ENCODE measurements at places on chromosomes 5 and 9. TPM values are rescaled to one million over a fixed set of nuclear protein-coding genes. Genes with fewer than 3 reads are reported as not detected.

DNA sequence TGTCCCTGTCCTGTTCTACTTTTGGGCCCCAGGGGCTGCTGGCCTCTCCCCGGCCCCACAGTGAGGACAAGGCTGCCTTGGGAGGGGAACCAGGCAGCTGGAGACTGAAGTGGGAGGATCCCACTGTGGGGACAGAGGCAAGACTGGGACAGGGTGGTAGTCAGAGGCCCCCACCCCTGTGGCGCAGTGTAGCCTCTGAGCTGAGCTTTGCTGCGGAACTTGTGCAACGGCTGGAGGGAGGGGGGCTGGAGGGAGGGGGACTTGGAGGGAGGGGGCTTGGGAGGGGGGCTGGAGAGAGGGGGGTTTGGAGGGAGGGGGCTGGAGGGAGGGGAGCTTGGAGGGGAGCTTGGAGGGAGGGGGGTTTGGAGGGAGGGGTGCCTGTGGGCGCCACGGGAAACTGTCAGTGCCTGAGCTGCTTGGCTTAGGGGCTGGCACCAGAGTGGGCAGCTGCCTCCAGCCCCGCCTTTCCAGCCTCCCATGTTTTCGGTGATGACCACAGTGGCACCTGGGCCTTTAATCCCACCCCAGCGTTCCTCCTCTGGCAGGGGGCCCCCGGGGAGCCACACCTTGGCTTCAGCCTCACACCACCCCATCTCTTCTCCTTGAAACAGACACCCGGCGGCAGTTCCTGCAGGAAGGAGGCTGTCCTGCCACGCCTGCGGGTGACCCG lies 2.3 kb upstream of the FUT7 start:
- no peaks in the 10 kb centered on the region for H3K27me3 ChIP-seq
- peaks cover 36% of the 10 kb centered on the region for H3K4me1 ChIP-seq
- peak overlapping the region; percentile 67 for H3K4me3 ChIP-seq
- no peak for DNase-seq

GRCh38 chr5:146797658-146798057 lies 80.9 kb downstream of the PPP2R2B start:
- no peaks in the 10 kb centered on the region for H3K36me3 ChIP-seq
- H3K27ac ChIP-seq = no peak overlapping the region
- H3K4me1 ChIP-seq = peaks cover 8% of the 10 kb centered on the region
- H3K27me3 ChIP-seq = peaks cover 2% of the 10 kb centered on the region
- H3K4me3 ChIP-seq = no peak overlapping the region
- no peak for DNase-seq

- no peak for DNase-seq
- H3K36me3 ChIP-seq = no peaks in the 10 kb centered on the region
- H3K27ac ChIP-seq = no peak overlapping the region
- H3K4me1 ChIP-seq = no peaks in the 10 kb centered on the region
These were observed 463.7 kb upstream of the TLE4 start for GRCh38 chr9:79107911-79108676.

DNA sequence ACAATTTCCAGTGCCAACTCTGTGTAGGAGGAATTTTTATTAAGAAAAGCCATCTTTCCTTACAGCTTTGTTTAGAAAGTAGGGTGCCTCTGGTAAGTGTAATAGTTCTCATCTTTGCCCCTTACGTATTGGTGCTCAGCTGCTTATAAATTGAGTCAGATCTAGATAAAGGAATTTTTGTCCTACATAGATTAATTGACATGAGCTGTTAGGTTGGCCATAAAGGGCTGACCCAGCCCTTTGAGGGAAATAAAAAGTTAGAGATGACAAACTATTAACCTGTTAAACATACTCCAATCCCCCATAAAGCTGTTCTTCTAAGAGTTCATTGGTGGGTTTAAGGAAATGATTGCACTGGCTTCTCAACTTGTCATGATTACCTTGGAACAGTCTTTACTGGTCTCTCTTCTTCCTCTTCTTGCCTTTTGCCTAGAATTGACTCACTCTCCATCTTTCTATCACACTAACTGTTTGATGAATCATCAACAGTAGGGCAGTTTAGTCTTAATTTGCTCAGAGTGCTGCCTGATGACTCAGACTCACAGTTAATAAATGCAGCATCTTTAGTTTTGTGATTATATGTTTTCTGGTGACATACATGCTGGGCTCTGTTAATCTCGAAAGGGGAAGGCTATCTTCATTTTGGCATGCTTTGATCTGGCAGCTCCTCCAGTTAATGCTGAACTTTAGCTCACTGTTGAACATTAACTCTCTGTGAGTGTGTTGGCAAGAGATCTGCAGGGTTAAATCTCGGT lies 51.7 kb downstream of the ARHGAP26 start:
- H3K27ac ChIP-seq = peak overlapping the region; percentile 16
- no peaks in the 10 kb centered on the region for H3K27me3 ChIP-seq
- H3K4me1 ChIP-seq = peaks cover 79% of the 10 kb centered on the region
- H3K36me3 ChIP-seq = peaks cover 6% of the 10 kb centered on the region
- no peak for DNase-seq

GRCh38 chr9:27280860-27281259 lies 16.1 kb downstream of the EQTN start:
- H3K27ac ChIP-seq = no peak overlapping the region
- DNase-seq = no peak
- no peak overlapping the region for H3K4me3 ChIP-seq
- peaks cover 6% of the 10 kb centered on the region for H3K27me3 ChIP-seq
- H3K4me1 ChIP-seq = peaks cover 10% of the 10 kb centered on the region

DNA sequence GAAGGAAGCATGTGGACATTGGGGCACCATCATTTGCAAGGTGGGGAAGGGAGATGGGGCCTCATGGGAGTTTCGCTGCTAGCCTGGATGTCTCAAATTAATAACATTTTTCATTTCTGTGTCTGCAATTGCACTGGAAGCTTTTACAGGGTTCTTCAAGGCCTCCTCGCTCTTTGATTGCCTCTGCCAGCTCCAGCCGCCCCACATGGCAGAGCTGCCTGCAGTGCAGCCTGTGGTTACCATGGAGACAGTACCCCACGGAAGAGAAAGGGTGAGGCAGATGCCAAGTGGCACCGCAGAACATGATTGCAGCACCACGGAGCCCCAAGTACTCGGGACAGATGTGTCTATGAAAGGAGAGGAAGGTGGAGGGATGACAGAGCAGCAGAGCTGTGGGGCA lies 25.4 kb downstream of the CTNND2 start:
- no peak for DNase-seq
- no peaks in the 10 kb centered on the region for H3K4me1 ChIP-seq
- no peaks in the 10 kb centered on the region for H3K27me3 ChIP-seq
- no peak overlapping the region for H3K27ac ChIP-seq

DNA sequence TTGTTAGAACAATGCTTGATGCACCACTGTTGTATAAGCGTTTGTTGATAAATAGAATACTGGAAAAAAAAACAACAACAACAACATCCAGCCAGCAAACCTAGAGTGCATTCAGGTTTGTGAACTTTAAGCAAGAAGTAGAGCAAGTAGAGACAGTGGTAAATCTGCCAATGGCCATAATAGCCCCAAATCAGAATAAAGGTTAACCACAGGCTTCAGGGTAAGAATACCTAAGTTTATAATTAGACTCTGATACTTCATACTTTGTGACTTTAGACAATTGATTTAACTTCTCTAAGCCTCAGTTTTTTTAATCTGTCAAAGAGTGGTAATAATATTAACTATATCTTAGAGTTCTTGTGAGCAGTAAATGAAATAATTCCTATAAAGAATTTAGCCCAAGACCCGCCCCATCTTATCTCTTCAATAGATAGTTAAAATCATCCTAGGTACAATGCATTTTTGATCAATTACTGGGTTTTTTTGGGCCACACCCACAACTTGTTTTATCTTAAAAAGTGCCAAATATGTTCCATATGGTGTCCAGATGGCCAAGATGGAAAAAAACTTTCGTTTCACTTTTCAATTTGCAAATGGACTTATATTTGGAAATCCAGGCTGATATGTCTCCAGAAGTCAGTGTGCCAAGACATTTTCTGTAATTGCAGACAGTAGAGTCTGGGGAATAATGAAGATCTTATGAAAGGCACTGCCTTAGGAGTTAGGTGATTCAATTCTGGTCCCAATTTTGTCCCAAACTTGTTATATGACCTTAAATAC lies 24.5 kb upstream of the DPYSL3 start:
- no peak overlapping the region for H3K27ac ChIP-seq
- H3K27me3 ChIP-seq = peaks cover 2% of the 10 kb centered on the region
- no peak for DNase-seq
- H3K4me3 ChIP-seq = no peak overlapping the region

The EIF4E1B gene
- total RNA-seq = not detected

The CDX1 gene
- total RNA-seq = not detected

The SLC34A1 gene
- 0.26 TPM for total RNA-seq

The GARIN3 gene
- total RNA-seq = 0.31 TPM

Measured in activated T-helper 1 cell treated with anti-CD3 and anti-CD28 coated beads, Interleukin-12 subunit alpha, Interleukin-12 subunit beta, Interleukin-2, Interleukin-4 antibody, amounts not matched to agents 30 ng/mL and 10 ng/mL and 1 ng/mL, durations not matched to agents 14 hours and 24 hours and 36 hours (primary cell).